ENCODE measurements at places on chromosomes 5 and 9. TPM values are rescaled to one million over a fixed set of nuclear protein-coding genes. Genes with fewer than 3 reads are reported as not detected.

C1QTNF3 gene
- 5.5 TPM for total RNA-seq

TLE4 gene
- 106 TPM for total RNA-seq

PLPPR1 gene
- not detected for total RNA-seq

MYORG gene
- total RNA-seq: 0.78 TPM

PTPN3 gene
- total RNA-seq: not detected

HEMGN gene
- total RNA-seq: 4.3 TPM

EIF4E1B gene
- total RNA-seq: not detected

FOXD4L4 gene
- total RNA-seq: 0.27 TPM

C5orf46 gene
- not detected for total RNA-seq

CCNI2 gene
- total RNA-seq: 44.9 TPM

AKNA gene
- 375 TPM for total RNA-seq

SLC23A1 gene
- total RNA-seq: not detected

CDC20B gene
- total RNA-seq: not detected

NMUR2 gene
- total RNA-seq: not detected

OTULINL gene
- 23.8 TPM for total RNA-seq

LAMC3 gene
- total RNA-seq: 9.2 TPM

OTP gene
- total RNA-seq: not detected

TMEM252 gene
- not detected for total RNA-seq

SLC31A2 gene
- 5.4 TPM for total RNA-seq

IFNA2 gene
- total RNA-seq: not detected

GRM6 gene
- not detected for total RNA-seq

APBA1 gene
- 0.98 TPM for total RNA-seq

FRMD3 gene
- total RNA-seq: 0.92 TPM

FRMPD1 gene
- not detected for total RNA-seq

OBP2B gene
- not detected for total RNA-seq

F2RL2 gene
- not detected for total RNA-seq

SLC46A2 gene
- not detected for total RNA-seq

OSMR gene
- total RNA-seq: not detected

HMGCS1 gene
- total RNA-seq: 48.2 TPM

NOXA1 gene
- 11.1 TPM for total RNA-seq

COL23A1 gene
- 0.10 TPM for total RNA-seq

ADRA1B gene
- not detected for total RNA-seq

FBN2 gene
- 0.73 TPM for total RNA-seq

LECT2 gene
- not detected for total RNA-seq

ADGRV1 gene
- total RNA-seq: not detected

TMEM215 gene
- total RNA-seq: not detected

OGN gene
- total RNA-seq: not detected

RGS7BP gene
- not detected for total RNA-seq

CLIC3 gene
- total RNA-seq: 0.51 TPM

BAAT gene
- total RNA-seq: not detected

DMRT2 gene
- total RNA-seq: not detected

GPRIN1 gene
- total RNA-seq: 0.11 TPM

GFI1B gene
- 2.7 TPM for total RNA-seq

UBAC1 gene
- total RNA-seq: 32.2 TPM

IL13 gene
- total RNA-seq: 71.3 TPM

GABBR2 gene
- total RNA-seq: not detected

ANKRD18A gene
- 6.6 TPM for total RNA-seq

KCNN2 gene
- total RNA-seq: not detected

AK8 gene
- 0.20 TPM for total RNA-seq

IL4 gene
- 4.5 TPM for total RNA-seq

ERGIC1 gene
- total RNA-seq: 53.5 TPM

KCNV2 gene
- not detected for total RNA-seq

GLT6D1 gene
- not detected for total RNA-seq

SOX30 gene
- total RNA-seq: 0.36 TPM

SPATA31A7 gene
- total RNA-seq: not detected

FOXD4L5 gene
- 0.33 TPM for total RNA-seq

All from naive thymus-derived CD4-positive, alpha-beta T cell (primary cell).